BJ (cell line): ENCODE measurements at places on chromosomes 11 and 22.

- no peak for DNase-seq
Observed at GRCh38 chr22:23686416-23687024, 4.3 kb upstream of the RGL4 start.

DNA sequence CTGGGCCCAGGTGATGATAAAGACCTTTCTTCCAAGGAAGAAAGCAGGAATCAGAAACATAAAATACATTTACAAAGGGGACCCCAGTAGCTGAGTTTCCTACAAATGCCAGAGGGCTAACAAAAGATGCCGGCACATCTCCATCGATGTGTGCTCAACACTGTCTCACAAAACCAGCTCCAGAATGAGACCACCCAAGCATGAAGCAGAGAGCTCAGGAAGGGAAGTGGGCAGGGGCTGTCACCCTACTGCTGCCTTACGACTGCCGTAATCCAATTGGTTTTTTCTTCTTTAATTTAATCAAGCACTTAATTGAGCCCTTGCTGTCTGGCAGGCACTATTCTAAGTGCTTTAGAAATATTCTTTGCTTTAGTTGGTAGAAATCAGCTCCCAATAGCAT is 26.1 kb downstream of the SMCO4 start:
- no peak for DNase-seq

DNA sequence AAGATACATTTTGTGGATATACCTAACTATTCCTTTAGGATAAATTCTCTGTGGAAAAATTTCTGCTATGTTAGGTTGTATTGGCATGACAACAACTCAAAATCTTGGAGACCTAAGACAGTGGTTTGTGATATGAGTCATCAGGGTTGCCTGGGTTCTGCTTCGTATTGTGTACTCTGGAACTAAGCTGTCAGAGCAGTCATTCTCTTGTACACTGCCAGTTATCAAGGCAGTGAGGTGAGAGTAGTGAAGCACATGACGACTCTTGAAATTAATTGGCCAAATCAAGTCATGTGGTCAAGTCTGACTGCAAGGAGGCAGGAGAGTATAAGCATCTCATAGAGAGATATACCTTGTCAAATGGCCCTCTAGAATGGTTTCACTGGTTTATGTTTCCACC is 104.4 kb downstream of the FANCF start:
- no peak for DNase-seq

DNA sequence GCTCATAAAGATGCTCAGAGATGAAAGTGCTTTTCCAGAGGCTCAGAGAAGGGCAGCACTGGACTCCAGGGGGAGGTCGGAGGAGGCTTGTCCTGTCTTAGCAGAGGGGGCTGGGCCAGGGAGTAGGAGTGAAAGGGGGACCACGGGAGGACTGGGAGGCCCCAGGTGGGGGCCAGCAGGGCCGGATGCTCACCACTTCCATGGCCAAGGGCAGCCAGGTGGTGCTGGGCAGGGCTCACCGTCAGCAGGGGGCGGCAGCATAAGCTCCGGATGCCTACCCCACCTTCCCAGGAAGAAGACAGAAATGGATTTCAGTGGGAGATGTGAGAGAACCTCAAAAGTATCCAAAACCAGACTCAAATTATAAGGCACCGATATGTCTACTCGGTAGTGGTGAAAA is 11.0 kb downstream of the RAB36 start:
- no peak for DNase-seq

GRCh38 chr11:125532668-125533067 is 36.6 kb upstream of the FEZ1 start:
- no peak for DNase-seq

DNA sequence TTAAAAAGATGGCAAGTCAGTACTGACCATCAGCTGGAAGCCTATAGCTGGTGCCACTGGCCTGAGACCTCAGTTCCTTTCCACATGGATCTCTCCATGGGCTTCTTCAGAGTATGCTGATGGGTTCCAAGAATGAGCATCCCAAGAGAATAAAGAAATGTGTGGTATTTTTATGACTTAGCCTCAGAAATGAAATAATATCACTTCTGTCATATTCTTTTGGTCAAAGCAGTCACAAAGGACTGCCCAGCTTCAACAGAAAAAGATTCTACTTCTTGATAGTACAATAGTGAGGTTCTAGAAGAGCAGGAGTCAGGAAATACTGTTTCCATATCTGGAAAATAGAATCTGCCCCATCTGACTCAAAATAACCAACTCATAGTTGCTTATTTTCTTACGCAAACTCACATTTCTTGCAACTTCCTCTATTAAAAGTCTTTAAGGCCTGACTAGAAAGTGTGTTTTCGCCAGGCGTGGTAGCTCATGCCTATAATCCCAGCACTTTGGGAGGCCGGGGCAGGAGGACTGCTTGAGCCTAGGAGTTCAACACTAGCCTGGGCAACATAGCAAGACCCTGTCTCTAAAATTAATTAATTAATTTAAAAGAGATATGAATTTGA is 116.9 kb downstream of the SIK3 start:
- no peak for DNase-seq

GRCh38 chr22:46286941-46287872 is 9.5 kb upstream of the GTSE1 start:
- DNase-seq, result no peak

DNA sequence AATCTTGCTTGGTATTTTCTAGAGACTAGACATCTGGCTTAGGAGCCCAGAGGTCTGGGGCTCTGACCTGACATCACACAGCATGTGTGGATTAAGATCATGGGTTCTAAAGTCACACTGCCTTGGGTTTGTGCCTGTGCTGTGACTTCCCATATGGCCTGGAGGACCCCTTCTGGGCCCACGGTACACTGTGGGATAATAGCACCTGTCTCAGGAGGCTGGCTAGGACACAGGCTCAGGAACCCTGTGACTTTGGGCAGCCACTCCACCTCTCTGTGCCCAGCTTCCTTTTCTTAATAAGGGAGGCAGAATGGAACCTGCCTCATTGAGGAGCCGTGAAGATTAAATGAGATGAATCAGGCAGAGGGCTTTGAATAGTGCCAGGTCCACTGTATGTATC is 99.2 kb upstream of the B3GAT1 start:
- DNase-seq, result no peak

DNA sequence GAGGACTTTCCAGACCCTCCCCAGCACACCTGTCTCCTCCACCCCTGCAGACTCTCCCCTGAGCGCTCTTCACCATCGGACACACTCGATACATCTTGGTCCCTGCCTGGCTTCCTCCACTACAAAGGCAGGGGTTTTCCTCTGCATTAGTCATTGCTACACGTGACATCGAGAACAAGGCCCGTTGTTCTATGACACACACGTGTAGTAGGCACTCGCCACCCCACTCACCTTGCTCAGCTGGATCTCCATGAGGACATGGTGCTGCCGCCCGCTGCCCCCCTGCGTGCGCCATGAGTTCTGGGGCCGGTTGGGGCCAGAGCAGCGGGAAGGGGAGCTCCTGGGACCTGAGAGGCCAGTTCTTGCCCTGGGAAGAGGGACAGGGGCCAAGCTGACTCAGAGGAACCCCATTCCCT is 16.7 kb downstream of the ATG2A start:
- DNase-seq, result no peak

- no peak for DNase-seq
Observed at GRCh38 chr11:44887636-44888035, 63.0 kb downstream of the TP53I11 start.

GRCh38 chr11:65355013-65355775 is 643 bp downstream of the TIGD3 start:
- no peak for DNase-seq

DNA sequence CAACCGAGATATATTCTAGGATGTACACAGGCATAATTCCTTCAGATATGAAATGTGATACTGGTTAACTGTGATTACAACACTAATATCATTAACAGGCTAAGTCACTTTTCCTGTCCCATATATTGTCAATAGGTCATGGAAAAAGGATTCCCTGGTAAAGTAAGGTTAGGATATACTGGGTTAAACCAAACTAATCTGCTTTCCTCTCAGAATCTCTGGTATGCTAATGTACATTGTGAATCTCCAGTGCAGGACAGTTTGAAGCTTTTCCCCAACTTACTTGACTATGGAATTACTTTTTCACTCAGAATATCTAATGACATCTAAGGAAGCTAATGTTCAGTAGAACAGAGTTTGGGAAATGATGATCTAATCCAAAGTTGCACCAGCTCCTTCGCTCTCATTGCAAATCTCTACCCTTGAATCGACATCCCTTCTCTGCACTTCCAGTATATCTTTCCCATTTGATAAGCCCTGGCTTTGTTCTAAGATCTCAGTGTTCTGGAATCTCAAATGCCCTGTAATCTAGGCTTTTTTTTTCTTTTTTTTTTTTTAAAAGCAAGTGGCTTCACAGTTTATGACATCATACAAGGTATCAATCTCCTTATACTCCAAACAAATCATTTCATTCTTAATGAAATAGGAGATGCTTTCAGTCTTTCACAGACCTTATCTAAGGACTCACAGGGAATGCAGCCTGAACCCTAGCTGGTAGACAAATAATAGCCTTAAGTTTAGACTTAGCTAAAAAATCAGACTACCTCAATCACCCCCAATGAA is 43.8 kb downstream of the COPB1 start:
- no peak for DNase-seq

DNA sequence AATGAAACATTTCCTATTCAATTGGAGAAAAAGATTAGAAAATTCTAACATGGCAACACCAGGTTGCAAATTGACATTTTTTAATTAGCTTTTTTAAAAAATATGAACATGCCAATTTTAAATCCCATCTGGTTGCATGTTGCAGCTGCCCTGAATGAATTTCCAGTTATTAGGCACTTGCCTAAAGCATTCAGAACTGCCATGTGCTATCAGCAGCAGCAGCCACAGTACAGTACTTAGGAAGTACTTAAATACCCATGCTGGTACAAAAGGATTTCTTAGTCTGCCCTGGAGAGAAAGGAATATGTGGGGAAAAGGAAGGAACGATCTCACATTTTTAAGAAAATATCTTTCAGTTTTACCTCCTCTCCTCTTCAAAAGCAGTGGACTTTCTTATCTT is 46.2 kb downstream of the FAM168A start:
- no peak for DNase-seq

- DNase-seq, result no peak
Observed at GRCh38 chr11:28966951-28967350, 858.8 kb downstream of the METTL15 start.

DNA sequence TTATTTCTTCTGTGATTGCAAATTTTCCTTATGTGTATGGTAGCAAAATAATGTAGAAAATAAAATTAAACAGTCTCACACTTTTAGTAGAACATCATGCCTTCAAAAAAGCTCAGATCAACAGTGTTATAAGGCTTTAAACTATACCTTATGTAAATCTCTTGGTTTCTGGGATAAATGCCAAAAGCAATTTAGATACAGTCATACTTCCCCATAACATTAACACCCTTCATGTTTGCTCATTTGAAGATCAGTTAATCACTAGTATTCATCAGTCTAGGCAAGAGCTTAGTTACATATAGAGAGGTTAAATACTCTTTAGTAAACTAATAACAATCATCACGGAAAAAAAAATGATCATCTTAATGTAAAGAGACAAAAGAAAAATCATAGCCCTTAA is 421.8 kb upstream of the ANO3 start:
- no peak for DNase-seq

DNA sequence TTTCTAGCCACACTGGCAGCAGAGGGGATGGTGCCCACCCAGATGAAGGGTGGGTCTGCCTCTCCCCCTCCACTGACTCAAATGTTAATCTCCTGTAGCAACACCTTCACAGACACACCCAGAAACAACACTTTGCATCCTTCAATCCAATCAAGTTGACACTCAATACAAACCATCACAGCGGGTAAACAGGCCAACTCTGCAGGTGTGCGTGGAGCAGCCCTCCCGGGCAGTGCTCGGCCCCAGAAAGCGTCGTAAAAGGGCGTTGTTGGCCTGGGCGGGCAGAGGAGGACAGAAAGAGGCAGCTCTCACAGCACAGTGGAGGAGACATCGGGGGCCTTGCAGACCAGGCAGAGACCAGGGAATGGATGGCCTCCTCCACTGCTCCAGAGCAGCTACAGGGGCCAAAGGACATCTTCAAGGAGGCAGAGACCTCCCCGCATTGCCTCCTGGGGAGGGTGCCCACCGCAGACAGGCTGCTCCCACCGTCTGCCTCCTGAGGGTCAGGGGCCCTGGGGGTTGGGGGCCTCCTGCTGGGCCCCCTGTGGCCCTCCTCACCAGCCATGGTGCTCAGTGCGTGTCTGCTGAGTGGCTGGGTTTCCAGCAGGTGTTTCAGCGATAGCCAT is 56.1 kb upstream of the FADD start:
- no peak for DNase-seq

GRCh38 chr22:31899669-31900068 is 44.7 kb upstream of the YWHAH start:
- no peak for DNase-seq

GRCh38 chr11:48013269-48013901 is 33.0 kb downstream of the PTPRJ start:
- DNase-seq, result no peak

DNA sequence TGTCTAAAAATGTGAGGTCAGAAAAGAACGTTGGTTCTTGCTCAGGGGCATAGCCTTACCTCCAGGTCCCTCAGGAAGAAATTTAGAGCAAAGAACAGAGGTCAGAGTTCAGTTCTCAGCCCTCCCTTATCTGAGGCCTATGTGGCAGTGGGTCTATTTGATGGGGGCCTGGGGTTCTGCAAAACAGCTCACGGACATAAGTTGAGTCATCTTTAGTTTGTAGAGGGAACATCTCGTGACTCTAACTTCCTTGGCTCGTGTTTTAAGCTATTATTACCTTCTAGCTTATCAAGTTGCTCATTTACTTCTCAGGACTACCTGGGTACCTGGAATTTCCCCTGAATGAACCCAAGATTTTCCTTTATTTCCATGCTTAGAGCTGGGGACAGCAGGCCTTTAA is 91.3 kb upstream of the AMOTL1 start:
- no peak for DNase-seq

GRCh38 chr22:43154887-43155536 is 3.7 kb downstream of the TSPO start:
- DNase-seq, result no peak

- DNase-seq, result no peak
Observed at GRCh38 chr11:31856248-31856647, 45.1 kb upstream of the PAX6 start.

DNA sequence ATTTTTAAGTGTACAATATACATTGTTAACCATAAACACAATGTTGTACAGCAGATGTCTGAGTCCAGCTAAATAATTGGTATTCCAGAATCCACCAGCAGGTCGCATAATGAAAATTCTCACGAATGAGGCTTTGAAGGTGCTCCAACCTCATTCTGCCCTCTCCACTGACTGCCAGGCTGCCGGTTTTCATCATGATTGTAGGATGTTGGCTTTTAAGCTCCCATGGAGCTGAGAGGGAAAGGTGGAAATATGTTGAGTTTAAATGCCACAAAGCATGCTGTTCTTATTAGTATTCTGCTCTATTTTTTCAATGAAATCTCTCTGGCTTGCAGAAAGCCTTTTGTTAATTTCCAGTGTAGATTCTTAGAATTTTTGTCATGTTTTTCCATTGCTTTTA is 337.2 kb upstream of the DDI1 start:
- DNase-seq, result no peak
